ENCODE measurements at places on chromosomes 4 and X. TPM values are rescaled to one million over a fixed set of nuclear protein-coding genes. Genes with fewer than 3 reads are reported as not detected.

Gene CENPVL1
- total RNA-seq: not detected

Gene CPE
- not detected for total RNA-seq

Gene NAT8L
- 6.8 TPM for total RNA-seq

Gene CT45A2
- total RNA-seq: not detected

Gene SOWAHD
- 2.7 TPM for total RNA-seq

GRCh38 chr4:12118651-12119213, 690.0 kb upstream of the HS3ST1 start:
- H3K27ac ChIP-seq: no peak overlapping the region
- no peak for DNase-seq
- no peaks in the 10 kb centered on the region for H3K4me1 ChIP-seq
- H3K27me3 ChIP-seq: no peaks in the 10 kb centered on the region
- no peaks in the 10 kb centered on the region for H3K36me3 ChIP-seq

DNA sequence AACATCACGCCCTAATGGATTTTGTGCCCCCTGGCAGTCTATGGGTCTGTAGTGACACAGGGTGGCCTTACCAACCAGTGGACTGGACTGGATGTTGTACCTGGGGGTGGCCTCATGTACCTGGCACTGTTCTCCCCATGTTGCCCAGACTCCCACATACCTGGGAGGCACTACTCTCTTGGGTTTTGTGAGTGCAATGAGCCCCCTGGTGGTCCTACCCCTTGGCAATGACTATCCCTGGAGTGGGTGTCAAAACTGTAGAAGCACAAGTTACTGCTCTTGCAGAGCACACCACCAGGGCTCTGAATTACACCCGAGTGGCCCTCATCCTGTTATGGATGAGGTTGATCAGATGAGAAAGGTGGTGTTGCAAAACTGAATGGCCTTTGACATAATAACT, 57.8 kb upstream of the CCDC149 start:
- no peaks in the 10 kb centered on the region for H3K36me3 ChIP-seq
- no peaks in the 10 kb centered on the region for H3K27me3 ChIP-seq
- H3K4me1 ChIP-seq: no peaks in the 10 kb centered on the region
- H3K4me3 ChIP-seq: no peak overlapping the region
- DNase-seq: no peak

DNA sequence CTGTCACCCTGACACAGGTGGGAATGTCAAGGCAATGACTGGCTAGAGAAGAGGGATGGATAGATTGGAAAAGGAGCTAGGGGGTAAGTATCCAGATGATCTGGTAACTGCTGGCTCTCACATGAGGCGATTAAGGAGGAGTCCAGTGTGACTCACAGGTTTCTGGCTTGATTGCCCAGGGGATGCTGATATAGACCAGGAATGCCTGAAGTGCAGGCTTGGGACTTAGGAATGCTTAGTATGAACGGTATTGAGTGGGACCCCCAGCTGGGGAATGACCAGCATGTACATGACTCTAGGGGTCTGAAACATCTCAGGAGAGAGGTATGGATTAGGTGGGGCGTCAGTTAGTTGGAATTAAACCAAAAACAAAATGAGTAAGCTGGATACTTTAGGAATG, 65.8 kb upstream of the PRPS1 start:
- no peak overlapping the region for H3K27ac ChIP-seq
- no peak overlapping the region for H3K4me3 ChIP-seq

DNA sequence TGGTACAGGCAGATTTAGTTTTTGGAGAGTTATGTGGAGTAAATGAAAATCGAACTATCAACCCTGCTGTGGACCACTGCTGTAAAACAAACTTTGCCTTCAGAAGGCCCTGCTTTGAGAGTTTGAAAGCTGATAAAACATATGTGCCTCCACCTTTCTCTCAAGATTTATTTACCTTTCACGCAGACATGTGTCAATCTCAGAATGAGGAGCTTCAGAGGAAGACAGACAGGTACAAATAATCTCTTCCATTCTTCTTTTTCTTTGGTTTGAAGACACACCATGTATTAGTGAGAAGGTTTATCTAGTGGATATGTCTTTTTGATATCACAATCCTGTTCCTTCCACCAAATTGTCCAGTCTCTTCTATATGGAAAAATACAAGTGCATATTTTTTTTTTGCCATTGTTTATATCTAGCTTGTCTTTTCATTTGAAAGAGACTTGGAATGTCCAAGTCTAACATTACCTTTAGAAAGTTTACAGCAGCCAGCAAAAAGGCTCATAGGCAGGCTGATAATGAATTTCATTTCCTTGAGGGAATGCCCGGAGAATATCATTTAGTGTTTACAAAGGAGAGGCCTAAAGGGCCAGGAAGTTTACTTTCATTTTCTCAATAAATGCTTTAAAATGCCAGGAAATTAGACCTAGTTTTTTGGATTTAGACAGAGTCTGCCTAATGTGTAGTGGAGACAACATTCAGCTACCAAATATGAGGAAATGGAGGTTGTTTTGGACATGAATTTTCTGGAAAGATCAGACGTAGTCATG, 18.6 kb downstream of the AFM start:
- no peaks in the 10 kb centered on the region for H3K27me3 ChIP-seq
- H3K4me3 ChIP-seq: no peak overlapping the region
- H3K27ac ChIP-seq: no peak overlapping the region
- H3K36me3 ChIP-seq: no peaks in the 10 kb centered on the region
- no peak for DNase-seq

GRCh38 chrX:125108921-125109320, 210.8 kb upstream of the TEX13C start:
- no peak overlapping the region for H3K4me3 ChIP-seq
- DNase-seq: no peak
- H3K36me3 ChIP-seq: no peaks in the 10 kb centered on the region
- no peak overlapping the region for H3K27ac ChIP-seq
- no peaks in the 10 kb centered on the region for H3K27me3 ChIP-seq

GRCh38 chrX:128616933-128617332, 564.7 kb upstream of the ACTRT1 start:
- DNase-seq: no peak
- H3K4me1 ChIP-seq: no peaks in the 10 kb centered on the region
- no peak overlapping the region for H3K27ac ChIP-seq
- no peak overlapping the region for H3K4me3 ChIP-seq

DNA sequence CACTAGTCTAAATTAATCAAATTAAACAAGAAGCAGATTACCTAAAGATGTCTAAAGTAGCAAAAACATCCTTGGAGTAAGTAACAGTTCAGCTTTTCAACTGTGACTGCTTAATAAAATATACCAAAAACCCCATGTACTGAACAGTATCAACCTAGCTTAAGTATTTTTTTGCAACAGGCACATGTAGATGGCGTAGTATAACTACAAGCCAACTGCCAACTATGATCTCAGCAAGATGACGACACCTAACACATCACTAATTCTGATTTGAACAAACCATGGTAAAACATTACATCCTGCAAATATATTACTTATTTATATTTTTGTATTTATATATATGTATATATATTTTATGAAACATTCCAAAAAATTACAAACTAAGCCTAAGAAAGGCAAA, 24.5 kb downstream of the DHX15 start:
- H3K36me3 ChIP-seq: peaks cover 21% of the 10 kb centered on the region
- no peak overlapping the region for H3K4me3 ChIP-seq
- H3K27ac ChIP-seq: no peak overlapping the region
- H3K27me3 ChIP-seq: no peaks in the 10 kb centered on the region
- H3K4me1 ChIP-seq: peaks cover 9% of the 10 kb centered on the region
- DNase-seq: no peak
